ENCODE measurements at places on chromosomes 12 and 14.

GRCh38 chr12:54415221-54415929 is 3.7 kb downstream of the ITGA5 start:
- no peak for DNase-seq

DNA sequence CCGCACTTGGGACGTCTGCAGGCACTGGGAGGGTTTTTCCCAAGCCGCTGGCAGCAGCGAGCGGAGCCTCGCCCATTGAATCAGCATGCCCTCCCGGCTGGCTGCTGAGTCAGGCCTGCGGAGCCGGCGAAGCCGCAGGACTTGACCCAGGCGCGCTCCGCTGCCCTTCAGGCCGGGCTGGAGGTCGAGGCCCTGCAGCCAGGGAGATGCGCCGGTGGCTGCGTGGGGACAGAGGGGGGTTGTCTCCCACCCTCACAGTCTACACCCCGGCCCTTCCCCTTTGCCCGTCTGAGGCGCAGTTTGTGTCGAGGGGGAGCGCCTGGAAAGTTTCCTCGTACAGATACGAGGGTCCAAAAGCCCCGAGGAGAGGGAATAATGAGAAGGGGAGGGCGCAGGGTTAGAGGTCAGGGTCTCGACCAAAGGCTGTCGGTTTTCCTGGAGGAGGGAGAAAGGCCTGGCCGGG is 759 bp upstream of the KLC1 start:
- no peak for DNase-seq

- no peak for DNase-seq
These were observed 233.0 kb downstream of the SSPN start for GRCh38 chr12:26428420-26428819.

GRCh38 chr14:68208218-68208617 is 388.6 kb downstream of the RAD51B start:
- no peak for DNase-seq

DNA sequence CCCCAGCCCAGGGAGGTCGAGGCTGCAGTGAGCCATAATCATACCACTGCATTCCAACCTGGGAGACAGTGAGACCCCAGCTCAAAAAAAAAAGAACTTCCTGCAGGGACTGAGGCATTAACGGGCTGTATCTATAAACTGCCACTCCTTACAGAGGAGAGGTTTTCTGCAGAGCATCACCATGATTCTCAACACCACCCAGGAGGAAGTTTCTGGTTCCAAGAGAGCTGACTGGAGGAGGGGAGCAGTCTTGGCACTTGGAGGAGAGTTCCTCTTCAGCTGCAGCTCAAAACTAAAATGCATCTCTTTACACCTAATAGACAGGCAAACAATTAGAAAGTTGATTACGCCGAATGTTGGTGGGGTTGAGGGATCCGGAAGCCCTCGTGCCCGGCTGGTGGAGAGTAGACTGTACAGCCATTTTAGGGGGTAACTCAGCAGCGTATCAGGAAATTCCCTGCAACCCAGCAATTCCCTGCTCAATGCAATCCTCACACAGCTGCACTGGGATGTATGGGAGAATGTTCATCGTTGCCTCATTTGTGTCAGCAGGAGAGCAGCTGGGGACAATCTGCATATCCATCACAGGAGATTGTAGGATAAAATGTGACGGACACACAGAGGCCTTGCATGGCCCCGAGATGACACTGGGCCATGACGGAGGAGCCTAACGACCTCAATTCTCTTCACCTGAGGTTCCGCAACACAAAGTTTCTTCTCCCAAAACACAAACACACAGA is 36.6 kb downstream of the ACTN1 start:
- no peak for DNase-seq

GRCh38 chr12:51922762-51923505 is 15.6 kb downstream of the ACVRL1 start:
- DNase-seq, result no peak

- DNase-seq, result no peak
These were observed 1374.6 kb downstream of the FSCB start for GRCh38 chr14:43132441-43132840.

- no peak for DNase-seq
These were observed 238.2 kb upstream of the NOVA1 start for GRCh38 chr14:26835979-26836570.

- DNase-seq, result no peak
These were observed 22.5 kb downstream of the MRPS35 start for GRCh38 chr12:27733052-27733656.

DNA sequence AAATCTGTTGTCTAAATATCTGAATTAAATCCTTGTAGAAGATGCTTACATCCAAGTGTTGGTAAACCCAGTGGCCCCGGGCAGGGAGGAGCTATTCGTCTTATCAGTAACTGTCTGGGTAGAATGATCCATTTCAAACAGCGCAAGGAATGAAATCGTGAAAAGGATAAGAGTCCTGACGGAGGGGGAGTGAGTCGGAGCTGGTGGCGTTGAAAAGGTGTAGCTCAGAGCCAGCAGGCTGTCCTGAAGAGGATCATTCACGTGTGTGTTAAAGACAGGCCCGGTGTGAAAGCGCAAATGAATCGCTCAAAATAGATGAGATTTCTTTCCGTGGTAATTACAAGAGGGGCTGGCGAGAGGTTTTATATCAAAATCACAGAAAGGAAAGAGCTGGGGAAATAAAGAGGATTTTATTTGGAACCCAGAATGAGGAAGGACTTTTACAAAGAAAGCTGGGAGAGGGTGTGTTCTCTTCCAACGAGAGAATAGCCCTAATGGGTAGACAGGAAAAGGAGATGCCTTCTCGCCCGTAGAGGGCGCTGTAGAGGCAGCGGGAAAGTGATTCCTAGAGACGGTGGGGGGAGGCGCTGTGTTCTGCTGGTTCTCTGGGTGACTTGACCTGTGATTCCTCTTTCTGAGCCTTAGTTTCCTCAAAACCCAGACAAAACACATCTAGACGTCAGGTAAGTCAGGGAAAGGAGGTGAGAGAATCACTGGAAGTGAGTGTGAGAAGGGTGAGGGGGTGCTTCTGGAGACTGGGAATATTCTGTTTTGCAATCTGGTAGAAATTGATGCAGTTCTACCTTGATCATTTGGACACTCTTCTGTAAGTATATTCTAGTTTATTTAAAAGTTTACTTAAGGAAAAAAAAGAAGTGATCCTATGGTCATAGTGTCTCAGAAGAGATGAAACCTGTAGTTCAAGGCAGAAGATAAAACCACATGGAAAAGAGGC is 39.3 kb downstream of the SRRM4 start:
- DNase-seq, result no peak

DNA sequence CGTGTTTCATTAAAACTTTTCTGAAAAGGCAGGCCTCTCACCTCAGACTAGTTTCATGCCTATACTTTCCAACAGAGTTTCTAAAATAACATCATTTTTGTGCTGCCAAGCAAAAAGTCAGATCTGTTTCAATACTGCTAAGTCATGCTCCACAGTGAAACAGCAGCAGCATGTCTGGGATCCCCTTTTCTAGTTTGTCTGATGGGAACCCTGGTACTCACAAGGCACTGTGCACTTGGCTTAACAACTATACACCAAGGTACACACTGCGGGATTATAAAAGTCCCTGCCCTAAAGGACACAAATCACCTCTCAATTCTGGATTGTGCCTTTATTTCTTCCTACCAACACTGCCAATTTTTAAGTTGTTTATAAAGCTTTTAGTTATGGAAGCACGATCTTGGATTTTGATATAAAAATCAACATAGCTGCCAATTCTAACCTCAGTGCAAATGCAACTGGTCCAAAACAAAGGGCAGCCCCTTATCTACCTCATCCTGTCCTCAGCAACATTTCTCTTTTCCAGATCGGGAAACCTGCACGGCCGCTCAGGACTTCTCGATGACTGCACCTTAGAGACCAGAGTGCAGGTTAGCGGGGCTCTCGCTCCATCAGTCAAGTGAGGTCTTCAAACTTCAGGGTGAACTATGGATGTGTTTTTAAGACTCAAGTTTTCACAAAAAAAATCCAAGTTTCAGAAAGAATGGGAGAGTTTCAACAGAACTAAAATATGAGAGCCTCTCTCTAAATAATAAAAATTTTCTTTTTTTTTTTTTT is 1.7 kb upstream of the EIF5 start:
- no peak for DNase-seq

DNA sequence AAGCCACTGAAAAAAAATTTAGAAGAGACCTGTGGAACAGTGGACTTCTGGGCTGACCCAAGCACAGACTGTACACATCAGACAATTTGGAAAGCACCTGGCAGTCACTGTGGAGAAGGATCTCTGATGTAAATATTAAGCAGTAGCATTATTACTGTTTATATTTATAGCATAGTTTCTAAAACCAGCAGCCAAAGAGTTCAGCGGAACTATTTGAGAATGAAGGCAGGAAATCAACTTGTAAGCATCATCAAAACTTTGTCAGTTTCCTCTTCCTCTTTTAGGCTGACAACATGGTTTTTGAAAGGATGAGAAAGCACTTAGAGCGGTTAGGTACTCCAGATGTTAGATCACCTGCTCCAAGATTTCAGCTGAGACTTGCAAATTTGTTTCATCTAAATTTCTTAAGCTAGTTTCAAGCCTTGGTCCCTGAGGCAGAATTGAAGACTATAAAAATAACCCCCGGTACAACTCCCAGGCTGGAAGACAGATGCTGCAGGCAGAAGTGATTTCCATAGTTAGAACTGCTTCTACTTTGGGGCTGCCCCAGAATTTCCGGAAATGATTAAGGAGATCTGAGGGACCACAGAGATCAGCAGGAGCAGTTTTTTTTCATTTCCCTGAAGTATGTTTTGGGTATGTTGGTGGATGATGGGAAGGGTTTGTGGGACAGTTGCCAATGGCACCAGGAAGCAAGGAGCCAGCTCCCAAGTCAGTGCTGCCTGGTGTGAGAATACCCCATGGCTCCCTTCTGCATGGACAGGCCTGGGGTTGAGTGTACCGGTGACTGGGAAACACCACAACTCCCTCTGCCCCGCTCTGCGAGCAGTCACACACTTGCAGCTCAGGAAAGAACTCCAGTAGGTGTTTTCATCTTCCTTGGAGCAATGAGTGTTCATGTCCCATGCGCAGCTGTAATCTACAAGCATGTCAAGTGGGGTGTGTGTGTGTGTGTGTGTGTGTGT is 354.5 kb downstream of the NUAK1 start:
- DNase-seq, result no peak

All from stimulated activated CD8-positive, alpha-beta memory T cell treated with anti-CD3 and anti-CD28 coated beads, Interleukin-7, amount 100 ng/mL, for 1 hour (primary cell).